Cerebellar cortex (tissue), 1 donor: ENCODE measurements at places on chromosomes 16 and 17.
A peak's percentile ranks its signal among the peaks of the same experiment; 100 is the strongest.

DNA sequence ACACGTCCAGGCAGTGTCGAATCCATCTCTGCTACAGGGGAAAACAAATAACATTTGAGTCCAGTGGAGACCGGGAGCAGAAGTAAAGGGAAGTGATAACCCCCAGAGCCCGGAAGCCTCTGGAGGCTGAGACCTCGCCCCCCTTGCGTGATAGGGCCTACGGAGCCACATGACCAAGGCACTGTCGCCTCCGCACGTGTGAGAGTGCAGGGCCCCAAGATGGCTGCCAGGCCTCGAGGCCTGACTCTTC lies 7.2 kb upstream of the CD68 start:
- no peak for DNase-seq

DNA sequence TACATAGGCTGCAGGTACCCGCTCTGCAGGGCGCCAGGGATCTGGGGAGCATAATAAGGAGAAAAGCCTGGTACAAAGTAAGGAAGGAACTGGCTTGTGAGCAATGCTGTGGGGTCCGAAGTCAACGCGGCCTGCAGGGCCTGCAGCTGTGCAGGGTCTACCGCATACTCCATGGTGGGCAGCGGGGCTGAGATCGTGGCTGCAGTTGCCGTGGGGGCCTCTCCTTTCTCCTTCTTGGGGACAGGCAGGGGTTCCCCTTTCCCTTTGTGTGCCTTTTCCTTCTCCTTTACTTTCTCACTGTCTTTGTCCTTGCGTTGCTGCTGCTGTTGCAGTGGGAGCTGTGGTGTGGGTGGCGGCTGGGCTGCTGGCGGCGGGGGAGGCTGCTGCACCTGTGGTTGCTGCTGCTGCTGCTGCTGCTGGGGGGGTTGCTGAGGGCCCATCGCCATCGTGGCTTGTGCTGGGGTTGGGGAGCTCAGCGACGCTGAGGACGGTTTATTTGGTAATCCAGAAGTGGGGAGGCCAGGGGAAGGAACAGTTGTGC lies 259.6 kb downstream of the ZFHX3 start:
- no peak for DNase-seq

DNA sequence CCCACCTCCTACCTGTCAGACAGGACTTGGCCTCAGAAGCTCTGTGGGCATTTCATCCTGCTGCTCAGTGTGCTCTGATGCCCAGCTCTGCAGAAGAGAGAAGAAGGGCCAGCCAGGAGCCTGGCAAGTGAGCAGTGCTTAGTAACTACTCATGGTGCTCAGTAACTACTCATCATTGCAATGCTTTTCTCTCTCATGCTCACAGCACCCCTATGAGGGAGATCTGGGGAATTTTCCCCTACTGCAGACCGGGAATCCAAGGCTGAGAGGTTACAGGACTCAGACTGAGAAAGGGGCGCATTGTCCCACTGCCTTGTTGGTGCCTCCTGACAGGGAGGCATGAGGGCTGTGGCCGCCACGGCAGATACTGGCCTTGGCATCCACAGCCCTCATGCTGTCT lies 261.1 kb downstream of the C16orf95 start:
- DNase-seq = no peak

DNA sequence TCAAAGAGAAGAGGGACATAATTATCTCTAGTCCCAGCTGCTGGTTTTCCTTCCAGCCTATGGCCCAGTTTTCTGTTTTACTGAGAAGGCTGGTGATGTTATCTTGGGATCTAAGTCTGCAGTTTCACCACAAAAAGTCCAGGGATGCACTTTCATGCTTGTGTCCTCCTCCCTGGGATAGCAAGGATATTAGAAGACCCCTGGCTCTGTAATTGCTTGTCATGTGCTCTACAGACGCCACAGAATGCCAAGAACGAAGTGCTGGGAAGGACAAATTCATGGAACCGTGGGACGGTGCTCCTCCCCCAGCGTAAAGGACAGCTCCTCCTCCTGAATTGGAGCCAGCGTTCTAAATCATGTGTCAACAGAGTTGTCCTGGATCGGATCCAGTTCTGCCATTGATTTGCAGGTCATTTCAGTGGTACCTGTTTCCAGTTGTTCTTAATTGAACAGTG lies 8.6 kb downstream of the MAPT start:
- peak; percentile 27 for DNase-seq

DNA sequence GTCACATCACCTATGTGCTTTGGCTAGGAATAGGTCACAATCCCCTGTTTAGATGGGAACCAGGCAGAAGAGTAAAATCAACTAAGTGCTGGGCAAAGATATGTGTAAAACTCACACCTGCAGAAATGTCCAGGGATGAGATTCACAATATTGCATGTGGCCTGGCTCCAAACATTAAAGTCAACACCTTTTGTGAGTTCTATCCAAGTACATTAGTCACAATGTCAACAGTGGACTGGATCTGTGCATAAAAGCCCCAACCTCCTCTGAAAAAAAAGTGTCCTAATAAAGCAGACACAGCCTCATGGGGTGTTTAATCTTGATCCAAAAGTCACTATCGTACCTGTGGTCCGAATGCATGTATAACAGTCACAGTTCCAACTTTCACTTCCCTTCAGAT lies 1990.3 kb downstream of the TP53TG3F start:
- no peak for DNase-seq

DNA sequence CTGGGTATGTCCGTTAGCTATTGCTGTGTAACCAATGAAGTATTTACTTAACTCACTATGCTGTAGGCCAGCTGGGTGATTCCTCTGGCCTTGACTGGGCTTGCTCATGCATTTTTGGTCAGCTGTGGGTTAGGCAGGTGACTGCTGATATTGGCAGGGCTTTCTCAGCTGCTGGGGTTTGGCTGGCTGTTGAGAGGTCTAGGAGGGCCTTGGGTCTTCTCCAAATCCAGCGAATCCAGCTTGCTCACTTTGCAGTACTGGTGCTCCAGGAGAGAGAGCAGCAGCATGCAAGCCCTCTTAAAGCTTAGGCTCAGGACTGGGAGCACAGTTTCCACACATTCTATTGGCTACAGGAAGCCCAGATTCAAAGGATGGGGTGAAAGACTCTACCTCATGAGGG lies 270.1 kb downstream of the PHKB start:
- DNase-seq = no peak

DNA sequence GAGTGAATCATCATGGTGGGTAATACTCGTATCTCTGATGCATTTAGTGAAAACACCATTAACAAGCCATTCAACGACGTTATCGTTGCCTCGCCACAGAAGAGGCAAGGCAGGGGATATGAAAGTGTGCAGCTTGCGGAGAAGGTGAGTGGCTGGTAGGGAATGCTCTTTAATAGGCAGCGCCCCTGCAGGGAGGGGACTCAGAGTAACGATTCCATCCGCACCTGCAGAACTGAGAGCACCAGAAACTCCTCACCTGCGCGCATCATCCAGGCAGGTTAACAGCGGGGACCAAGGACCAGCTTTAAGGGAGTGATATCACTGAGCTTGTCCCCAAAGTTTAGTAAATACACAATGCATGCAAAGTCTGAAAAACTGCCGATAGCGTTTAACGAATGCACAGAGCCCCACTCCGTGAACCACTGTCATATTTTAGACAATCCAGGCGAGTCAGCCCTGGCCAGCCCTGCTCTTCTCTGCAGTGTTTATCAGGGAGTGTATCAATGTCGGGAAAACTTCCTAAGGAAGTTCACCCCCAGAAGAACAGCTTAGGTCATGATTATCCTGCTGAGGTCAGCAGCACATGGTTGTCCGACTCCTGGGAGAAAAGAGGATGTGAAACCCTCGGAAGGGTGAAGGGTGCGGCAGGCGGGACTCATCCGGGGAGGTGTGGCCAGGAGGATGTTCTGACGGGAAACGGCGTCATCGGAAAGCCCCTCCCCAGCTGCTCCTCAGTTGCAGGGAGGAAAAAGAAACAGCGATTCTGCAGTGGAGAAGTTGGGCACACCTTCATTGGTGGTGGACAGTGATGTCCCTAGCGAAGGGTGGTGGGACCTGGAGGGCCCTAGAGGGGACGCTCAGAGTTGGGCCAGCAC lies 68.5 kb upstream of the DNAH17 start:
- DNase-seq = no peak

DNA sequence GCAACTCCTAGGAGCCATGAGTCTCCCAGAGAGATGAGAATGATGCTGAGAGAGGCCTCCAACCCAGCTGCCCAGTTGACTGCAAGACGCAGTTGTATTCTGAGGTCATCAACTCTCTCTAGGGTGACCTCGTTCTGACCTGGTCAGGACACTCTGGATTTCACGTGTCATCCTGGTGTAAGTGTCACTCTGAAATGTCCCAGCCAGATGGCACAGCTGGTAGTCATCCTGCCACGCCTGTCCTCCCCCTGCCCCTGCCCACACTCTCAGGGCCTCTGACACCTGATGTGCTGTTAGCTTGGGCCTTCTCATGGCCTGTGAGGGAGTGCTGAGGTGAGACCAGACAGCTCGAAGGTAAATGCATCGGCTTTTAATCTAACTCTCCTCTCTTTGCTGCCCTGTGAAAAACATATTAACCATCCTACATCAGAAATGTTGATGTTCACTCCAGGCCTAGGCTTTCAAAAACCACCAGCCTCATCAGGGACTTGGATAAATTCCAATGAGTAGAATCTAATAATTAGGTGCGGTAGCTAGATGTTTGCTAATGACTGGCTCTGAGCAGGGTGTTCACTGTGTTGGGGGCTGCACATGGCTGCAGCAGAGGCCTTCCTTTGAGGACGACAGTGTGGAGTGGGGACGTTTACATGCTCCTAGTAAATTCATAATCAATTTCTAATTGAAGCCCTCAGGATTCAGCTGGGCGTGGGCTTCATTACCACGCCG lies 13.8 kb downstream of the MLYCD start:
- no peak for DNase-seq

- DNase-seq = no peak
Measured at GRCh38 chr17:72249441-72249840, 128.6 kb downstream of the SOX9 start.

GRCh38 chr16:878072-878784 lies 77.7 kb upstream of the GNG13 start:
- no peak for DNase-seq

DNA sequence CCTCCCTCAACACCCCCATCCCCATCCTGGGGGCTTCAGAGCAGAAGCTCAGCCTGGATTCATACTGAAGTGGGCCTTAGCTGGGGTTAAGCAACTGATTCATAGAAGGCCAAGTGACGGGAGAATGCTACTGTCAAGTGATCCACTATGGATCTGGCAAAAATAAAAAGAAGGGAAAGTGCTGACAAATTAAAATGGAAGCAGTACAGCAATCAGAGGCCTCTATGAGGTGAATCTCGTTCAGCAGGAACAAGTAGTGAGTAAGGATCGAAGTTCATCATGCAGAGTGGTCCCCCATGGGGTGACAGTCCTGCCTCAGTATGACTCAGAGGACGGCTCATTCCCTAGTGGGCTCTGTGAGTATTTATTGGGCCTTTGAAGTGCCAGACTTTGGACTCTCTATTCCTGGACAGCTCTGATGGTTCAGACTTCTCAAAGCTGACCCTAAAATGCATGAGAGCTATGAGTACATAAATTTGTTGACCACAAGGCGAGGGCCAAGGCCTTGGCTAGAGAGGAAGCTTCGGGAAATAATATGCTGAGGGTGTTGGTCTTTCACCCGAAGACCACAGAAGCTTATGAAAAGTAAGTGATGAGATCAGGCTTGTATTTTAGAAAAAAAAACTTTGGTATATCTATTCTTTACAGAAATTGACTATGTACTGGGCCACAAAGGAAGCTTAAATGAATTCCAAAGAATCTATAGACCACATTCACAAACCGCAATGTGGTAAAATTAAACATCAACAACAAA lies 5.3 kb upstream of the NSMCE1 start:
- no peak for DNase-seq

DNA sequence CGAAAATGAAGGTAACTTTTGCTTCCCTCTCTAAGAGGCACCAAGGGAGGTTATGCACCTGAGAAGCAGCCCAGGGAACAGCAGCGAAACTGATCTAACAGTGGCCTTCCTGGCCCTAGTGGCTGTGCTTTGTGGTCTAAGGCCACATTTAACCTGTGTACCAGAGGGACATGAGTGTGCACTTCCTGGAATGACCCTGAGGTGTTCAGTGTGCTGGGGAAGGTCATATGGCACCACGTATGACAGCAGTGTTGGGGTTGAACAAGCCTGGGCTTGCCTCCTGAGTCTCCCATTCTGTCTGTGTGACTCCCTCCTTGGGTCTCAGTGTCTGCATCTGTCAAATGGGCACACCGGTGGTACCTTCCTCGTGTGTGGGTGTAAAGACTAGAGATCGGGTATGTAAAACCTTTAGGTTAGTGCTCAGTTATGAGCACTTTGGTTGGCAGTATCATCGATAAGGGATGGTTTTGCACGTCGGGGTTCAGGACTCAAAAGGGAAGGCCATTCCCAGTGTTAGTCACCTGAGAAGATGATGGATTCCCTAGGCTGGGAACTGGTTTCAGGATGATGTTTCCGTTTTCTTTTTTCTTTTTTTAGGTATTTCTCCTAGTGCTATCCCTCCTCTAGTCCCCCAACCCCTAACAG lies 31.9 kb downstream of the PLCG2 start:
- no peak for DNase-seq

DNA sequence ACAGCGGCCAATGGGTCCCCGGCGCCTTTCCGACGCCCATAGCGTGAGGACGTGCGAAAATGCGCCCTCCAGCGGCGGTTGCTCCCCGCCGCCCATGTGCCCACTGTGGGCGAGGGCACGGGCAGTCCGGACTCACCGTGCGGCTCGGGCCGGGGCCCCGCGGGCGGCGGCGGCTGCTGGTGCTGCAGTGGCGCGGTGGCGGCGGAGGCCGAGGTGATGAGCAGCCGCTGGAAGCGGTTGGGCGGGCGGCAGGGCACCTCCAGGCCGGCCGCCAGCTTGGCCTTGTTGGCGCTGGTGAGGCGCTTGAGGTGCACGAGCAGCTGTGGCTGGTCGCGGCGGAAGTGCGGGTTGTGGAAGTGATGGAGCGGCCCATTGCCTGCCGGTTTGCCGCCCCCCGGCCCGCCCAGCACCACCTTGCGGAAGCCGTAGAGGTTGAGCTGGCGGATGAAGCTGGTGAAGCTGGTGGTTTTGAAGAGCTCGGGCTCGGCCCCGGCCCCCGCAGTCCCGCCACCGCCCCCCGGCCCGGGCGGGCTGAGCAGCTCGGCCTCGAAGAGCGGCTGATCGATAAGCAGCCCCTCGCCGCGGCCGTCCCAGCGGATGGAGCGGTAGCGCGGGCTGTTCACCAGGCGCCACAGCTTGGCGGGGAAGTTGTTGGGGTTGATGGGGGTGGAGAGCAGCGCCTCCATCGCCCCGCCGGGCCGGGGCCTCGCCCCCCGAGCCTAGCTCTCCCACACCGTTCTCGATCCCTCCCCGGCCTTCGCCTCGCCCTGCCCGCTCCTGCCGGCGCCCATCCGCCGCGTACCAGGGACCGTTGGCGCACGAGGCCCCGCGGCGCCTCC lies at the start of gene HSF5:
Gene HSF5, minus strand, starts transcription at position 820 of the 839 bp plus-strand sequence. Its CDS starts 134 bp downstream, at position 686.
- no peak for DNase-seq

- DNase-seq = no peak
Measured at GRCh38 chr17:78233678-78234077, 2.2 kb downstream of the TMEM235 start.
